Activated naive CD4-positive, alpha-beta T cell (primary cell): ENCODE measurements at places on chromosomes 7 and 10.

DNA sequence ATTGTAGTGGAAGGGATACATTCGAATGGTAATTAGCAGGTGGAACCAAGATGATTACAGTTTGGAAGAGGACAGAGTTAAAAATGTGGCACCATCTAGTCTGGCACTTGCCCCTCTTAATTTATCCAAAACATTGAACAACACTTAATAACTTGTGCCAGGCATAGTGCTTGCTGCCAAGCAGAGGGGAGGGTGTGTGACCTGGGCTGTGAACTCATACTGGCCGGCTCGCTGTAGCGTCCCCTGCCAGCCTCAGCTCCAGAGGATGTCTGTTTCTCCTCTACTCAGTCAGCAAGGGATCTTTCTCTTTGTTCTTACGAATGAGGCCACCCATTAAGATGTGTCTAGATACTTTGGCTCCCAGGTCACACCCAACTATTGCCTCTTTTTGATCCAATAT lies 179.4 kb upstream of the INHBA start:
- DNase-seq, result no peak

- DNase-seq, result no peak
Observed at GRCh38 chr10:132336919-132337407, 5.0 kb downstream of the LRRC27 start.

- DNase-seq, result no peak
Observed at GRCh38 chr10:91340613-91341362, 69.4 kb upstream of the HECTD2 start.

GRCh38 chr7:108662783-108663362 lies 93.2 kb downstream of the DNAJB9 start:
- DNase-seq, result no peak

DNA sequence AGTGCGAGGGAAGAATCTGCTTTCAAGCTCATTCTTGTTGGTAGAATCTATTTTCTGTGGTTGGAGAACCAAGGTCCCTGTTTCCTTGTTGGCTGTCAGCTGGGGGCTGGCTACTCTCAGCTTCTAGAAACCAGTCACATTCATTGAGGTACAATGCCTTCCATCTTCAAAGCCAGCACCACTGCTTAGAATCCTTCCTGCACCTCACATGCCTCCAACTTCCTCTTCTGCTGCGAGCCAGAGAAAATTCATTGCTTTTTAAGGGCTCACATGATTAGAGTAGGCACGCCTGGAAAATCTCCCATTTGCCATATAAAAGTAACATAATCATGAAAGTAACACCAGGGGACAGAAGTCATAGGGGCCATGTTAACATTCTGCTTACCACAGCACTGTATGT lies 28.7 kb downstream of the TES start:
- DNase-seq, result no peak

DNA sequence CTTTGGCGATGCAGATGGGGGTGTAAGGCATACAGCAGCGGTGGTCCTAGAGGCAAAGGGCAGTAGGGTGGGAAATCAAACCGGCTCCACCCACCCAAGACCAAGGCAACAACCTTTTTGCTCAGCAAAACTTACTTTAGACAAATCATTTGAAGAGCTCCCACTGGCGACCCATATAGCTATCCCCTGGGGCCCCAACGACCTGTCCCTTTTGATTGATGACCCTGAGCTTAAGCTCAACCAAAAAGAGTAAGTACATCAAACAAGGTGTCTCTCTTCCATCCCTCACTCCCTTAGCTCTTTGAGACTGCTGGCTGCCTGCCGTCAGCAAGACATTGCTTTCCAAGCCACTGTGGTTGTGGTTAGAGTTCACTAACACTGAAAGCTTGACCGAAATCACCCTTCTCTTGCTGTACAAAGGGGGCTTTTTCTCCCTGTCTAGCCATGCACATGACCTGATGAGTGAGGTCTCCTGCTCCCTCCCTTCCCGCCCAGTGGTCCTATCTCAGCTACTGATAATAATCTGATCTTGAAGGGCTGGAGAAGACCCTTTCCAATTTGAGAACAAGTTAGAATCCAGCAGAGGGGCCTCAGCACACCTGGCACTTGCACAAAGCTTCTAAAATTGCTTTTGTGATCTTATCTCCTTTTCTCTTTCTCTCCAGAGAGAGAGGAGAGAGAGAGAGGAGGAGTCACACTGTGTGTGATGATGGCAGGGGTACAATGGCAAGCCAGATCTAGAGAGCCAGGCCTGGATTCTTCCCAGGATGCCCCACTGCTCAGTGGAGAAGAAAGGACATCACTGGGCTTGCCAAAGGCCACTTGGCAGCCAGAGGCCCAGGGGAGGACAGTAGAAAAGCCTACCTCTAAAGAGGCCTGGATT lies 42.2 kb downstream of the XPNPEP1 start:
- no peak for DNase-seq
